ENCODE measurements at places on chromosomes 16 and 17.

GRCh38 chr17:80811181-80812105 is 180.2 kb upstream of the CHMP6 start:
- DNase-seq: peak; percentile 36

DNA sequence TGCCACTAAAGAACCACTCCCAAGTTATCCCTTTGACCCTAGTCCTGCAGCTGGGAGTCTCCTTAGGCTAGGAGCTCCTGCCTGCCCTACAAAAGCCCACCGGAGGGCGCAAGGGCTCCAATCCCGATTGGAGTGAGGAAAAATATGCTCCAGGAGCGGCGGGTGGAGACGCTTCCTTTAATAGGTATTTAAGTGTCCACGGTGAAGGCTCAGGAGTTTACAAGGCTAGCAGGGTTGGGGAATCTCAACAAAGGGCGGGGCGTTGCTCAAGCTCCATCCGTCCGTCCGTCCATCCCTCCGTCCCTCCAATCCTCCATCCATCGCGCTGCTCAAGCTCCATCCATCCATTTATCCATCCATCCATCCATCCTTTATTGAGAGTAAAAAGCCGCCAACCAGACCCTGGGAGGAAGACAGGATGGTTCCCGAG is 556 bp upstream of the SPNS1 start:
- peak; percentile 77 for DNase-seq

- DNase-seq: no peak
Observed at GRCh38 chr17:80901319-80901718, 90.3 kb upstream of the CHMP6 start.

GRCh38 chr16:4414187-4414917 is 2.0 kb downstream of the CORO7 start:
- DNase-seq: no peak

DNA sequence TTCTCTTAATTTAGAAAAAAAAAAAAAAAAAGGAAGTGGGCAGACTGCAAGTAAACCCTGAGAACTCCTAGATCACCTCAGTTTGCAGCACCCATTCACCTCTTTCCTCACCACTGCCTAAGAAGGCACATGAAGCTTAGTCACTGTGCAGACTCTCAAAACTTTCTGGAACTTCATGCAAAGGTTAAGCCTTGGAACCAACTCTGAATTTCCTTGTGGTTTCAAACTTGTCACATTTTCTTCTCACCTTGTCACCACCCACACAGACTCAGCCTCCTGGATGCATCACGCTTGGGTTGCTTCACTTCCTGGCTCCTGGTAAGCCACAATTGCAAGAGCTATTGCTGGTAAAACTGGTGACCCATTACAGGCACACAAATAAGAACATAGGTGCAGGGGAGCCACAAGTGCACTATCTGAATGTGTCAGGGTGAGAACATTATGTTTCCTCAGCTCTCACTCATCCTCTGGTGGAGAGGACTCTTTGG is 15.0 kb upstream of the CPD start:
- DNase-seq: peak; percentile 70

GRCh38 chr17:76250141-76250540 is 9.8 kb upstream of the RNF157 start:
- DNase-seq: no peak

DNA sequence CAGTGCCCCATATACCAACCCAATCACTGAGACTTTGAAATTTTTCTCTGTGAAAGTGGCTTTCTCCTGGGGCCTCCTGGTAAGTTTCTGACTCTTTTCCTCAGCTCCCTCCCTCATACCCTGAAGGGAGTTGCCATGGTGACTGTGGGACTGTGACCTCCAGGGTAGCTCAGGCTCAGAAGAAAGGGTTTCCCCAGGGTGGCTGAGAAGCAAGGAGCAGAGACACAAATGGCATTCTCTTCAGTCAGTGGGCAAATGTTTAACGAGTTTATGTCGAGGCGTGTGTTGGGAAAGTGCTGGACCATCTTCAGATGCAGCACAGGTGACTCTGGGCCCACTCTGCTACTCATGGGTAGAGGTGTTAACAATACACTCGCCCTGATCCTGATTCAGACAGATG is 46.8 kb downstream of the MRPS23 start:
- DNase-seq: no peak

- DNase-seq: no peak
Observed at GRCh38 chr16:70161350-70161749, 12.2 kb upstream of the CLEC18C start.

GRCh38 chr16:57679767-57680482 is 11.8 kb downstream of the ADGRG3 start:
- DNase-seq: no peak

- DNase-seq: no peak
Observed at GRCh38 chr17:20852239-20852989, 190.4 kb downstream of the USP22 start.

- no peak for DNase-seq
Observed at GRCh38 chr17:56681561-56682266, 88.2 kb downstream of the NOG start.

GRCh38 chr16:27156579-27156978 is 46.7 kb upstream of the KDM8 start:
- DNase-seq: no peak

GRCh38 chr17:44216173-44216572 is 3.3 kb downstream of the UBTF start:
- DNase-seq: no peak

- DNase-seq: no peak
Observed at GRCh38 chr16:46896314-46896968, 12.3 kb downstream of the GPT2 start.

- DNase-seq: no peak
Observed at GRCh38 chr17:49316889-49317675, 45.0 kb downstream of the ZNF652 start.

- DNase-seq: no peak
Observed at GRCh38 chr17:69228576-69228975, at the start of gene ABCA10. ABCA10 (minus strand) TSS chr17:69228824; CDS start chr17:69225358, 3,466 bp downstream.

GRCh38 chr16:79648826-79649225 is 48.3 kb upstream of the MAF start:
- DNase-seq: no peak

DNA sequence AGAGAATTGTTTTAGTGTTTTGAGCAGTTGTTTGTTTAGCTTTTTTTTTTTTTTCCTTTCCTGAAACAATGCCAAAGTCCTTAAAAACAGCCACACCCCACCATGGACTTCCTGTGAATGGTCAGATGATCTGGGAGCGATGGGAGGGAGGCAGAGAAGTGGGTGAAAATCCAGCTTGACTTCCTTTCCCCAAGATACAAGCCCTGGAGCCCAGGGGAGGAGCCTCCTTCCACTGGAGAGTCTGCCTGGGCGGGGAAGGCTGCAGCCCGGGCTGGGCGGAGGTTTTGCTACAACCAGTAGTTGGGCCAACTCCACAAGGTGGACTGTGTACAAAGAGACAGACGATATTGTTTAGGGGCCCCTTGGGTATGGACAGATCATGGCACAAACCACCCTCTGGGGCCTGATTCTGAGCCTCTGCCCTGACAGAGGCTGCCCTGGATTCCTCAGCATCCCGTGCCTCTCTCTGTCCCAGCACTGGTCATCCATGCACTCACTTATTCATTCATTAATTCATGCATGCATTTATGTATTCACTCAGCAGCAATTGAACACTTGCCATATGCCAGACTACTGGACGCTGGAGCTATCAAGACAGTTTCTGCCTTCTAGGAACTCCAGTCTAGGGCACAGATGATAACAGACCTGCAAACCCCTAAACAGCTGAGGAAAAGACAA is 29.8 kb downstream of the WSB1 start:
- peak; percentile 89 for DNase-seq

DNA sequence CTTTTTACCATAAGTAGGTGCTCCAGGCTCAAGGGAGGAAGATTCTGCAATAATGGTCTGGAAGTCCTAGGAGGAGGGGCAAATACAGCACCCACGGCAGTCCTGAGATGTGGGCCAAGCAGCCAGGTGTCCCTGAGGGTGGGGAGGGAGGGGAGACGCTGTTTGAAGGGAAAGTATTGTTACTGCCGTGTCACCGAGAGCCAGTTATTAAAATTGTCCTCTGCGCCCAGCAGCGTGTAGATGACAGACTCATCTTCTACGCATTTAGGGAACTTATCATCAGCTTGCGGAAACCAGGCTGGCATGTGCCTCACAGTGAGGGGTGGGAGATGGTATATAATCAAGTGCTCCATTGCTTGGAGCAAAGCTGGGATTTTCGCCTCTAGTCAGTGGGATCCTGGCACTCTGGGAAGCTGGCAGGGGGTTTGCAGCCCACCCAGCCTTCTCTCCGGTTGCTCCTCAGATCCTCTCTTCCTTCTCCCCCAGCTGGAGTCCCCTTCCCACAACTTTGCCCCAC is 104.6 kb downstream of the OR1D5 start:
- DNase-seq: peak; percentile 10

- no peak for DNase-seq
Observed at GRCh38 chr17:66605541-66605940, 229.4 kb upstream of the CACNG5 start.

DNA sequence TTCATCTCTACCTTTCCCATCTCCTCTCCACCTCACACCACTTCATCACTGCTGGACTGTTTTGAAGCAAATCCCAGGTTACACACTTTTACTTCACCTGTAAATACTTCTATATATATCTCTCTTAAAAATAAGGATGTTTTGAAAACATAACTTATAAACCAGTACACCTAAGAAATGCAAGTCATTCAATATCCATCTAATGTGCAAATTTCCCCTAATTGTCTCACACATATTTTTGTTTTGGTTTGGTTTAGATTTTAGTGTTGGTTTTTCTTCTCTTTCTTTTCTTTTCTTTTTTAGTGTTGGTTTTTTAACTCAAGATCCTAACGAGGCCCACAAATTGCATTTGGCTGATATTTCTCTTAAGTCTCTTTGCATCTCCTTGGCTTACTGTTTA is 17.9 kb upstream of the ZNF19 start:
- DNase-seq: no peak

- DNase-seq: no peak
Observed at GRCh38 chr17:69518951-69519350, 104.5 kb downstream of the MAP2K6 start.

DNA sequence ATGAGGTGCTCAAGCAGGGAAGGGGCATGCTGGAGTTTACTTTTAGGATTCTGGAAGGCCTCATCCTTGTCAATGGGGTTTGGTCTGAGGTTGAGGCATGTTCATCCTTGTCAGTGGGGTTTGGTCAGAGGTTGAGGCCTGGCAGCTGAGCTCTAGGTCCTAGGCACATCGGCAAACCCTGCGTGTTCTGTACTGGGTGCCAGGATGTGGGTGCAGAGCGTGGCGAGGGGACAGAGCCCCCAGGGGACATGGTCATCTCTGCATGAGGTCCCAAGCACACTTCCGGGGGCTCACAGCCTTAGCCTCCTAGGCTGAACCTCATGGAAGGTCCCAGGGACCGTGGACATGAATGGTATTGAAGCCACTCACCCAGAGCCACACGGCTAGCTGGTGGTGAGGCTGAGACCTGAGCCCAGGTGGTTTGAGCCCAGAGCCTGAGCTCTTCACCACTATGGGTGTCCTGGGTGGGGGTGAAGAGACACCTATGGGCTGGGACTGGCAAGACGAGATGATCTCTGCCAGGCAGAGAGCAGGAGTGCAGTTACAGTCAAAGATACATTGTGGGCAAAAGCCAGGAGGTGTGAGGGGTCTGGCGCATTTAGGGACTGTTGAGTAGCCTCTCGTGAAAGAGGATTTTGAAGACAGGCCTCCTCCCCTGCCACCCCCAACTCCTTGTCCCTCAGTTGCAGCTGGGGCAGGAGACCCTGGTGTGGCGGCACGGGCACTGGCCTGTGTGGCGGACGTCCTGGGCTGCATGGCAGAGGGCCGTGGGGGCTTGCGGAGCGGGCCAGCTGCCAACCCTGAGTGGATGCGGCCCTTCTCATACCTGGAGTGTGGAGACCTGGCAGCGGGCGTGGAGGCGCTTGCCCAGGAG is 19.3 kb downstream of the FCSK start:
- DNase-seq: no peak

GRCh38 chr17:15392326-15392741 is 50.9 kb upstream of the TEKT3 start:
- DNase-seq: no peak

DNA sequence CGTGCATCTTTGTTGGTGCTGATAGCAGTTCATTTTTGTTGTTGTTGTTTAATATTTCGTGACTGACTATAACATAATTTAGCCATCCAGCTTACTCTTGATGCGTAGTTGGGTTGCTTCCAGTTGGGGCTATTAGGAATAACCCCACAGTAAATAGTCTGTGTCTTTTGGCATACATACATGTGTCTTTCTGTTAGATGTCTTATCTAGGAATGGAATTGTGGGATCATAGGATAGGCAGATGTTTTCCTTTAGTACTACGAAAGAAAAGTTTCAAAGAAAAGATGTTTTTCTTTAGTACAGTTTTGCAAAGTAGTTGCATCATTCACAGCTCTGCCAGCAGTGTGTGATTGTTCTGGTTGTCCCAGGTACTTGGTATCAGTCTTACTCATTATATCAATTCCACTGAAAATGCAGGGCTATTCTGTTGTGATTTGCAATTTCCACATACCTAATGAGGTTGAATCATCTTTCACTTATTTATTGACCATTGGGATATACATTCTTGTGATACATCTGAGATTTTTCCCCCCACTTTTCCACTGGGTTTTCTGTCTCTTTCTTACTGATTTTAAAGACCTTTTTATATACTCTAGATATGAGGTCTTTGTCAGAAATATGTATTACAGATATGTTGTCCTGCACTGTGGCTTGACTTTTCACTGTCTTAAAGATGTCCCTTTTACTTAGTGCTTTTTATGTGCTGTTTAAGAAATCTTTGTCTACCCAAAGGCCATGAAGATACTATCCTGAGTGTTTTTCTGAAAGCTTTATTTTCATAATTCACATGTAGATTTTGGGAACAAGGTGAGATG is 173.3 kb downstream of the MRTFB start:
- DNase-seq: no peak

DNA sequence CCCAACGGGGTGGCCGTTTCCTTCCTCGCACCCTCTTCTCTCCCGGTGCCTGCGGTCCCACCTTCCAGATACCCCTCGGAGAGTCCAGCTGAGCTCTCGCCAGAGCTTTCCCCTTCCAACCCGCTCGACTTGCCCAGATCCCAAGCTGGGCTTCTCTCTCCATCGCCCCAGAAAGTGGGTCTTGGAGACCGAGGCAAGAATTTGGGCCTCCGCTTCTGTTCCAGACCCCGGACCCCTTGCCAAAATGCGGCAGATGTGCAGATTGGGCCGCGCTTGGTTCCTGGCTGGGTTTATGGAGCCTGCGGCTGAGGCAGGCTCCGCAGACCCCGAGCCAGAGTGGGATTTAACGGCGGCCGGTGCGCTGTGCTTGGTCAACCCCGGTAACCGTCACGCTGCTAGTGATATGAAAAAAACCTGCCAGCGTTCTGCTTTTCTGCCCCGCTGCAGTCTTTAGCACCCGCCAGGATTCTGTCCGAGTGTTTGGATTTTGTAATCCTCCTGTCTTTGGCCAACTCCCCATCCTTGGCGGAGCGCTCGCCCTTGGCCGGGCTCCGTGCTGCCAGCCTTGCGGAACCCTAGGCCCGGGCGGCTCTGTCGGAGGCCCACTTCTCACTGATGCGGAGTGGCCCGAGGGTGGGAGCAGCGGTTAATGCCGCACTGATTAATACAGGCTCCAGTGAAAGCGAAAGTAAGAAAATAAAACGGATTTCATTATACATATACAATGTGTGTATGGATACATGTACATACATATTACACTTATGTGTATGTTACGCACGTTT is 754 bp upstream of the SLFN11 start:
- DNase-seq: peak; percentile 81

Measured in upper lobe of right lung (tissue), 1 donor.